Posterior vena cava (tissue), 2 donors: ENCODE measurements at places on chromosomes 3 and 15. TPM values are rescaled to one million over a fixed set of nuclear protein-coding genes. Genes with fewer than 3 reads are reported as not detected.

GOLGA8M gene
- total RNA-seq: 2.2 TPM

CYP8B1 gene
- 0.10 TPM for total RNA-seq

CHP1 gene
- total RNA-seq: 66.9 TPM

GRCh38 chr15:100311154-100311625 is 30.6 kb downstream of the ADAMTS17 start:
- no peak for DNase-seq

GOLGA8S gene
- 0.38 TPM for total RNA-seq

GOLGA8J gene
- total RNA-seq: not detected

DNA sequence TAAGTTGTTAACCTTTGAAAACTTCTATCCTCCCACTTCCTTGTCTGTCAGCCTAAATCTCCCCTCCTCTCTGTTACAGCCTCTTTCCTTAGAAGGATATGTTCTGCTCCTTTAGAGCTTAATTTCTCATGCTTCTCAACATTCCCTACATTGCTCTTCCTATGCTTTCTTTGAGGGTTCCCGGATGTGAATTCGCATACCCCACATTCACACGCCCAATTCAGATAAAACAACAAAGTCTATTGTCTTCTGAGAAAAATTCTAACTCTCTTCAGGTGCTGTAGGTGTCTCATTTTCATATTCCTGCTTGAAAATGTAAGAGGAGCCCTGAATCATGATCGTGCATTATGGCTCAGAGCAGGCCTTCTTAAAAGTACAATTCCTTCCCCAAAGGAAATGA is 171.8 kb upstream of the DPH6 start:
- no peak for DNase-seq
